ENCODE measurements at places on chromosomes 4 and X.

DNA sequence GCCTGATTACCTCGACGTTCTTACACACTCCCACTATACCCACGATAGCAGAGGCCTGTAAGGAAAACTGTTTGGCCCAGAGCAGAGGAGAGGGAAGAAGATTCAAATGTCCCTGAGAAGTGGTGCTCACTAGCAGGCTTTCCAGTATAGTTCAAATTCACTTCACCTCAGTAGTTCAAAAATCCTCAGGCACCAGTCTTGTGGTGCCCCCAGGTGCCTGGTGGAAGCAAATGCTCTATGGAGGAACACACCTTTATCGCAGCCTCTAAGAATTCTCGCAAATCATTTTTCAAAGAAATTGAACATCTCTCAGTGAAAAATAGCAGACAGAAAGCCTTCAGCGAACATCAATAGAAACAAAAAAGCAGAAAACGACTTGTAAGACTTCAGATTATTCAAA, 12.2 kb upstream of the MTMR1 start:
- DNase-seq: peak; percentile 9

- peak; percentile 36 for DNase-seq
Observed at GRCh38 chr4:119025420-119025819, 110.2 kb upstream of the MYOZ2 start.

- DNase-seq: no peak
Observed at GRCh38 chr4:182914357-182914756, 2.8 kb downstream of the DCTD start.

DNA sequence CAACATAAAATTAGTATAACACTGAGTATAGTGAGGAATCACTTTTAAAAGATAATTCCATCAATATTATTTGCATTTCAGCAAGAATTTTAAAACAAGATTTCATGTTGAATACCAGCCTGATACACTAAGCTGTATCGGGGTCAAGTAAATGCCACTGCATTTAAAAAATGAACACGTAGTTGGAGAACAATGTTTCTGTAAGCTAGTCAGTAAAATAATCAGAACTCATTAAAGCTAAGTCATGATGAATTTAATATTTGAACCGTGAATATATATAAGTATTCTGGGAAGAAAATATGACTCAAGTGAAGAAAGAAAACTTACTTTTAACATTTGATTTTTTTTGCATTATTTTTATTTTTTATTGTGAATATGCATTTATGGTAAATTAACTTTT, 611.0 kb upstream of the PABPC4L start:
- no peak for DNase-seq

- no peak for DNase-seq
Observed at GRCh38 chrX:115367951-115368350, 78.4 kb downstream of the LUZP4 start.

DNA sequence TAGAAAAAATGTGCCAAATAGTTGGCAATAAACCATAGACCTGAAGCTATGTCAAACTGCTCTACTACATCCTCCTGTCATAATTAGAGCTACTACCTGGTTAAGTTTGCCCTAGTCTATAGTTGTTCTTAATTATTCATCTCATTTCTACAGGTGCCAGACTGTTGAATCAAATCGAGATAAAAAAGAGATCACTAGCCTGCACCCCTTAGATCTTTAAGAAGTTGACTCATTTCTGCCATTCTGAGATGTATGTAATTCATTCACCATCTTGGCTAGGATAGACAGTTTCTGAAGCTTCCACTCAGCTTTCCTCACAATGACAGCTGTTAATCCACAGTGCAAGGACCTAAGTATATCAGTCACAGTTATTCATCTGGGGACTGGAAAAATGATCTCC, 452.1 kb upstream of the BOD1L1 start:
- DNase-seq: no peak

DNA sequence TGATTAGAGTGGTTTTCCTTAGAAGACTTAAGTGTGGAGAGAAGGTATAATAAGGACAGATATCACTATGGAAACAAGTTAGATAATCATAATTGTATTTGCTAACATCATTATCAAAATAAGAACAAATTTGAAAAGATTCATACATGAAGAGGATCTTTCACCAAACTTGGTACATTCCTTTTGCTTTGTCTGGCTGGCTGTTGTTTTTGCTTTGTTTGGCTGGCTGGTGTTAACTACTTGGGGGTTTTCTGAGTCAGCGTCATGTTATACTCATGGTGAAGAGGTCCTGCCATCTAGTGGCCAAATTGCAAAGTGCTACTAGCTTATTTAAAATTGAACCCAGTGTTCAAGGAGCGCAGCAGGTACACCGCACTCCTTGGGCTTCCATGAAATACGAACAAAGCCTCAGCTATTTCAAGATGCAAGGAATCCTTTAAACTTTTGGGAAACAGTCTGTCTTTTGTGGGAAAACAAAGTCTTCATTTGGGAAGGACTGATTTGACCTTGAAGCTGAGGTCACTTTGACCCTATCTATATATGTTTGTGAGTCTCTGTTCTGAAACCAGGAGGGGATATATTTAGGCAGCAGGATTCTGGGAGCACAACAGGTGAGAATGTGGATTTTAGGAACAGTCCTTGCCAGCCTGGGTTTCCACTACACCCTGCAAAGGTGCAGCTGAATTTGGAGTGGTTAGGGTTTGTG, 129.7 kb downstream of the PLS3 start:
- DNase-seq: peak; percentile 68

DNA sequence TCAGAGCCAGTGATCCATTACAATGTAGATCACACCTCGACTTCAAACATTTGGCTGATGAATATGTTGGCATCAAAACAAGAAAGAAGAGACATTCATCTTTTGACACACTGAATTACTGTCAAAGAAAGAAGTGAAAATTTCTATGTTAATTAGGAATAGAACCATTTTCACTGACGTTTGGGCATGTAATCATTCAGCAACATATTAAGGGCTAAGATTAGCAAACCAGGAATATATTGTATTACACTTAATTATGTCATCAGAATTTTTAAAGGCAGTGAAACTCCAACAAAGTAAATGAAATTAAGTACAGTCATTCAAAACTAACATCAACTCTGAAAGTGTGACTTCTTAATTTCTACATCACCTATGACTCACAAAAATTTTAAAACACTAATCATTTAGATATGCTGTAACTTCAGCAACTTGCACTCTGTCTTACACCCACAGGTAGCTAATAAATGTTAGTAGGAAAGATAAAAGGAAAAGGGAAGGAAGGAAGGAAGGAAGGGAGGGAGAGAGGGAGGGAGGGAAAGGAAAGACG, 1.4 kb upstream of the SMR3A start:
- no peak for DNase-seq

GRCh38 chr4:140012688-140013486, 141.1 kb downstream of the MAML3 start:
- peak; percentile 49 for DNase-seq

DNA sequence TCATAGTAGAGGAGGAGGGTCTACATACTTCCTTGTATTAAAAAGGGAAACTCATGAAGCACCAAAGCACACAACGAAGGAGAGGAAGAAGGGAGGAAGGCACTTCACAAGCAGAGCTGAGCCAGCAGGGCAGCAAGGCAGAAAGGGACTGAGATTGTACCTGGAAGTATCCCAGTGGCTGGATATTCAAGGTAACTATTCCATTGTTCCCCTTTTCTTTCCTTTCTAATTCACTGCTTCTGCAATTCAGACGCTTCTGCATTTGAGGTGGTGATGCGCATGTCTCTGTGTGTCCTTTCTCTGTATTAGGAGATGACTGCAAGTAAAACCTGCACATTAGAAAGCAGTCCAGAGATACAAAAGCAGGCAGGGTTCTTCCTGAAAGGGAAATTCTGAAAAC, 54.9 kb downstream of the UBQLN2 start:
- DNase-seq: no peak

- peak; percentile 37 for DNase-seq
Observed at GRCh38 chrX:115337491-115338144, 48.1 kb downstream of the LUZP4 start.

GRCh38 chr4:77827343-77827742, 8.2 kb upstream of the CNOT6L start:
- no peak for DNase-seq

- no peak for DNase-seq
Observed at GRCh38 chrX:42869659-42870476, 91.9 kb upstream of the PPP1R2C start.

GRCh38 chr4:173489514-173489913, 40.5 kb downstream of the HAND2 start:
- no peak for DNase-seq

DNA sequence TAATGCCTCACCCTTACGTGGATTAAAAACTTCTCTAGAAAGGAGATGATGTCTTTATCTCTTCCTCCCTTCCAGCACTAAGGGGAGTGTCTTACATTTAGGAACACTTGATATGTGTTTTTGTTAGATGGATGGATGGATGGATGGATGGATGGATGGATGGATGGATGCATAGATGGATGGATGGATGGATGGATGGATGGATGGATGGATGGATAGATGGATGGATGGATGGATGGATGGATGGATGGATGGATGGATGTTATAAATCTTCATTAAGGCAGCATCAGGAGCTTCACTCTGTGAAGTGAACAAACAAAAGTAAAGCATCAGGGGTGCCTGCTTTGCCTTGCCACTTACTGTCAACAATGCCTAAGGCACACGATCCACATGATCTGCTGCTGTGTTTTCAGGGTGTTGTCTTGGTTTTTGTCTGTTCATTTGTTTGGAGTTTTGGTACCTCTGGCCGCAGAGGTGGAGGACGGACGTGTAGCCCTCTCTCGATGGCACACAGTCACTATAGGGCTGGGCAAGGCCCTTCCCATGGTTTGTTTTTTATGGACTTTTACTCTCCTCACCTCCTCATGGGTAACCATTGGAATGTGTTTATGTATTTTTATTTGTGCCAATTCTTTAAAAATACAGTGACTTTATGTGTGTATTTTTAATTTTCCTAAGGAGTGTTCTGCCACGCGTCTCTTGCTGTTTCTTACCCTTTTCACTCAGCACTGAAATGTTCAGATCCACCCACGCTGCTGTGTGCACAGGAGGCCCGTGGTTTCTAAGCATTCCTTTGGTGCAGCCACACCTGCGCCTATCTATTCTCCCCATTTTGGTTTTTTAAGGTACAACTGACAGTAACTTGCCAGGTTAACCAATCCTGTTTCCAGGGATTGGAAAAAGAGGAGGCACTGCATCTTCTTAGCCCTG, 91.8 kb upstream of the ENPP6 start:
- no peak for DNase-seq

GRCh38 chr4:159562366-159562765, 459.5 kb downstream of the RAPGEF2 start:
- no peak for DNase-seq

GRCh38 chrX:50183891-50184290, 16.9 kb downstream of the AKAP4 start:
- no peak for DNase-seq

GRCh38 chr4:53490965-53491622, 100.2 kb downstream of the LNX1 start:
- DNase-seq: peak; percentile 77

GRCh38 chrX:118352566-118352965, 6.7 kb downstream of the WDR44 start:
- no peak for DNase-seq

- peak; percentile 61 for DNase-seq
Observed at GRCh38 chr4:10104211-10104990, 12.2 kb downstream of the WDR1 start.

GRCh38 chrX:54292755-54293154, 65.1 kb downstream of the WNK3 start:
- no peak for DNase-seq

DNA sequence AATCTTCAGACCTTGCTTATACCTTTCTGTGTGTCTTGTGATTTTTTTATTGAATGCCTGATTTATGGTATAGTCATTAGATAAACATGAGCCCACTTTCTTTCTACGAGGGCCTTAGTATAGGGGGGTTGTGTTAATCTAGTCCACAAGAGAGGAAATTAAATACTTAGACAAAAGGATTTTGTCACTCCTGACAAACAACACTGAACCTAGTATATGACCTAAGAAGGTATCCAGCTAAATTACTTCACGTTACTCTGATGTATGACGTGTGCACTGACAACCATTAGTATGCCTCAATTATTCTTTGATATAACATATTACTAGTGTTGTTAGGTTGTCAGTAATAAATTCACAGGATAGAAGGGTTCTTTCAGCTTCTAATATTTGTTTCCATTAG, 2.8 kb upstream of the PRR27 start:
- no peak for DNase-seq

GRCh38 chr4:14669371-14669770, 332.9 kb upstream of the CPEB2 start:
- DNase-seq: no peak

DNA sequence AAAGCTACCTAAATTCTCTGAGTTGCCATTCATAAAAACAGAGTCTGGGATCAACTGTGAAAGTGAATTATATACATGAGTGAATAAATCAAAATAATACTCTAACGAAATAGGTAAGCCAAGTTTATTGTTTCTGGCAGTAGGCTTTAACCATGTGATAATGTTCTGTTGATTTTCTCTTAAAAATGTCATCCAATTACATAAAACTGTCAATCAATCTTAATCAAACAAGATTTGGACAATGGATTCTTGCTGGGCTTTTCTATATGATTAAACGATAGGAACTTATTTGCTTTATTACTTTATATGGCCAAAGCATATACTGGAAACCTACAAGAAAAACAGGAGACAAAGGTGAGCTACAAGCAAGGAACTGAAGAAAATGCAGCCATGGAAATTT, 148.8 kb downstream of the INPP4B start:
- DNase-seq: no peak

DNA sequence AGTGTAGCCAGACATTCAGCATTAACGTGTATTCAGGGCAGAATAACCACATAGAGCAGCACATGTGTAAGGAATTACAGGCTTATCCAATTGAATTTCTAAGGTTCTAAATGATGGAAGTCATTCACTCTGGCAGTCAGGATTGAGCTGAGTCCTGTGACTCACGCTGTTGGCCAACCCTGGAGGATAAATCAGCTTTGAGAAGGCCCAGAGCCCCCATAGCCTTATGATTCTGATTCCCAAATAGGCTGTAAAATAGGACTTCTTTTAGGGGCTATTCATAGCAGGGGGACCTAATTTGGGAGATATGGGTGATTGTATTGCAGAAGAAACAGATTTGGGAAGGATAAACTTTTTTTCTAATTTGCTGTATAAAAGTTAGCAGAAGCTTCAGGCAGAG, 8.1 kb upstream of the HPF1 start:
- no peak for DNase-seq

DNA sequence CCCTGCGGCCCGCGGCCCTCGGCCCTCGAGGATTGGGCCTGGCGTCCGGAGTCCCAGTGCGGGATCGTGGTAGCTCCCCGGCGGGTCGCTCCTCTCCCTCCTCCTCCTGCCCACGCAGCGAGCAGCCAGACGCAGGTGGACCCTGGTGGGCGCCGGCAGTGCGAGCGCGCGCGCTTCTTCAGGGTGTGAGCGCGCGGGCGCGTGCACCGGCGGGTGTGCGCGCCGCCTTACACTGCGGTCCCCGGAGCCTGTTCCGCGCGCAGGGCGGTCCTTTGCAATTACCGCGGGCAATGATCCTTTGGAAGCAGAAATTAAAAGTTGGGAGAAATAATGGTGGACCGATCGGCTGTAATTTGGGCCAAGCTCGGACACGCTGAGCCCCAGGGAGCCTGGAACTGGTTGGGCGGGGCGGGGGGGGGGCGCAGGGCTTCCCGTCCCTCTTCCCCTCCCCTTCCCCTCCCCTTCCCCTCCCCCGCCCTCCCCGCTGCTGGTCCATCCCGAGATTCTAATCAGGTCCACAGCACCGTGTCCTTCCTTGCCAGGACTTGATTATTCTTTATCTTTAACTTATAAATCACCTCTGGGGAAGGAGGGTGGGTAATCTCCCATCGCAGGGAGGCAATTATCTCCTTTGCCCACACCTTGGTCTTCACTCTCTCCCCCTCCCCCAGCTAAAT, 1.6 kb upstream of the NKX1-1 start:
- peak; percentile 17 for DNase-seq
